ENCODE measurements at places on chromosomes 16 and 17.
A peak's percentile ranks its signal among the peaks of the same experiment; 100 is the strongest.

DNA sequence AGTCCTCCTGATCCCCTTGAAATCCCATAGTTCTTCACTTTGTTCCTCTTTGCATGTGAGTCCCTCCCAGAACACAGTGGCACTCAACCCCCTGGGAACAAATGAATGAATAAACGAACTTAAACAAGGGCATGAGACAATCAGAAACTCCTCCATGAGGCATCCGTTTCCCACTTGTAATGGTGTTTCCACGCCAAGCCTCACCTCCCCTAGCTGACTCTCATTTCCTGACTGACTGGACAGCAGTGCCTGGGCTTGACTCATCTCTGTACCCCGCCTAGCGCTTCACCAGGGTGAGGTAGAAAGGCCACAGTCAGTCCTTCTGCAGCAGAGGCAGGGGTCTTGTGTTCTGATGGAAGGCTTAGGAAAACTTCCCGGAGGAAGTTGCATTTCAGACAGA is 14.2 kb downstream of the KIF1C start:
- no peak for DNase-seq

DNA sequence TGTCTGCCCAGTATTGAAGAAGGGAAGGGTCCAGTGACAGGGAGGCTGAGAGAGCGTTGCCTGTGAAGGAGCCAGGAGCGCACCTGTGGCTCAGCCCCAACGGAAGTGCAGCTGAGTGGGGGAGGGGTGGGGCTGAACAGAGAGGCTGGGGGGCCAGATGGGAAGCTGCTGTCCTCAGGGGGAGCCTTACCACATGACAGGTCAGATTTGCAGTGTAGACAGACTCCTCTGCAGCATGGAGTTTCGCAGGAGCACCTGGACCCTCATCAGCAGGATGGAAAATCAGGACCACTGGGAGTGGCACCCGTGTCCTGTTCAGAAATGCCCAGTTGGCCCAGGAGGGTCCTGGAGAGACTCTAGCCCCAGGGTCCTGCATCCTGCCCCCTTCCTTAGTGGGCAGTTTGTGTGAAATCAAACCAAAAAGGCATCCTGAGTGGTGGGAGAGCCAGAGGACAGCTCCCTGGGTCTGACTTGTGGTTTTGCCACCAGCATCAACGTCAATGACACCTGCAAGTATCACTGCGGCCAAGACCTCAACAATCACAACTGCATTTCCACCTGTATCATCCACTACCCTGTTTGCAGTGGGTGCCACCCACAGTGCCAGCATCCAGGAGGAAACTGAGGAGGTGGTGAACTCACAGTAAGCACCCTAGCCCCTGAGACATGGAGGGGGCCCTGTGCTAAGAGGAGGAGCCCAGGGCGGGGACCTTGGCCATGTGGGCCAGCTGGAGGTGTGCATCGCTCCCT is 7.8 kb downstream of the CD300A start:
- peak; percentile 66 for DNase-seq

- peak; percentile 66 for DNase-seq
Observed at GRCh38 chr17:79832218-79833109, 6.8 kb downstream of the CBX4 start.

DNA sequence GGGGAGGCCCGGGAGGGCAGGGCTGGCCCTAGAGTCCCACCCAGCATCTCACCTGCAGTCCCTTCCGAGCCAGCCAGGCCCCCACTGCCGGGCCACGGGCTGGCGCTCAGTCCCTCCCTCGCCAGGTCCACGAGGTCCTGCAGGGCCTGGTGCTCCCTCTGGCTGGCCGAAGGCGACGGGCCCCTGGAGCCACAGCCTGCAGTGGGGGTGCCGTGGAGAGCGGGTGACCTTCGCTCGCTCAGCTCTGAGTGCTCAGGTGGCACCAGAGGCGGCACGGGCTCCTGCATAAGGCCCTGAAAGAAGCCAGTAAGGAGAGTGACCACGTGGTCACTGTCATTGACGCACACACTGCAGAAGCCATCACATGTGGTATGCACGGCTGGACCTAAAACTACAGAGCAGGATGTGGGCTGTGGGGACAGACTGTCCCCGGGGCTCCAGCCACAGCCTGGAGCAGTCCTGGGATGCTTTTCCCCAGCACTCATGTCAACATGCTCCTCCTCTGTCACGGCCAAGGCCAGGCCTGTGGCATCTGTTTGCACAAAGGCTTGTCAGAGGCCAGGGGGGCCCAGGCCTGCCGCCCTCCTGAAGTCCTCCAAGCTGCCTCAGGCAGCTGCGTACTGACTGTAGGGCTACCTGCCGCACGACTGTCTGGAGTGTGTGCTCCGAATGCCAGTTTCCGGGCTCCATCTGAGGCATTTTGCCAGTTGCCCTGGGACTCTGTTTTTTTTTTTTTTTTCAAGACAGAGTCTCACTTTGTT is 15.1 kb downstream of the SLX4 start:
- no peak for DNase-seq

DNA sequence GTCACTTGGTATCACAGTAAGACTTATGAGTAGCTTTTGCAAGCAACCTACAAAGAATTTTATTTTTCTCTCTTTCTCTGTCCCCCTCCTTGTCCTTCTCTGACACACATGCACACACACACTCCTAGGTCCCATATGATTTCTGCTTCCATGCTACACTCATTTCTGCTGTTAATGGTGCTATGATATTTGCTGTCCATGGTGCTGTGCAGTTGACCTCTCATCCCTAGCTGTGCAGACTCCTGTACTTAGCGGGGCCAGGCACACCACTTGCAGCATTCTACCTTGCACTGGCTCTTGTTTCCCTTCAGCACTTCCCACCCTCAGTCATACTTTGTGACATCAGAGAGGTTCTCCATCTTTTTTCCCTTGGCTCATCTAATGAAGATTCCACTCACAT is 158.9 kb upstream of the CNTNAP4 start:
- no peak for DNase-seq

GRCh38 chr17:31431098-31431851 is 39.8 kb downstream of the RAB11FIP4 start:
- no peak for DNase-seq

DNA sequence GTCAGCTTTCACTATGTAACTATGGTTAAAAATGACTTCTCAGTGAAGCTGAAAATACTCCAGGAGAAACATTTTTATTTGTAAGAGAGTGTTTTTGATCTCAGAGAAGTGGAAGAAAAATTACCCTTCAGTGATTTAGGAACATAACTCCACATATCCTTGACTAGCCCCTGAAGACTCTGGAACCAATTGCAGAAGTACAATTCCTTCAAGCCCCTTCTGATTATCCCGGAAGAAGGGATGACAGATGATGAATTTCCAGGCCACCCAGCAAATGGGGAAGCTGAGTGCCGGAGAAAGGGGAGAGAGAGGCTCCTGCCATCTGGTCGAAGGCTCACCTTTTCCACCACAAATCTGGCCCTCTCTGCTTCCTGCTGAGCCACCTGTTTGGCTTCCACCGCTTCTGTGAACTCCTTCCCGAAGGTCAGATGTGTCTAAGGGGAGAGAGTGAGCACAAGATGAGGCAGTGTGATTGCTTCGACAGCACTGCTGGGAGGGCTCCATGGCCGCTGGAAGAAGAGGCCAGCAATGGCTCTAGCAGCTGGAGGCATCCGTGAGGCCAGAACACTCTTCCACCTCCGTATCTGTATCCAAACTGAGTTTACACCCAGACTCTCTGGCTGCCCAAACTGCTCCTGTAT is 8.1 kb downstream of the PHB1 start:
- DNase-seq: no peak

- no peak for DNase-seq
Observed at GRCh38 chr17:79154446-79154845, 79.8 kb downstream of the ENGASE start.

DNA sequence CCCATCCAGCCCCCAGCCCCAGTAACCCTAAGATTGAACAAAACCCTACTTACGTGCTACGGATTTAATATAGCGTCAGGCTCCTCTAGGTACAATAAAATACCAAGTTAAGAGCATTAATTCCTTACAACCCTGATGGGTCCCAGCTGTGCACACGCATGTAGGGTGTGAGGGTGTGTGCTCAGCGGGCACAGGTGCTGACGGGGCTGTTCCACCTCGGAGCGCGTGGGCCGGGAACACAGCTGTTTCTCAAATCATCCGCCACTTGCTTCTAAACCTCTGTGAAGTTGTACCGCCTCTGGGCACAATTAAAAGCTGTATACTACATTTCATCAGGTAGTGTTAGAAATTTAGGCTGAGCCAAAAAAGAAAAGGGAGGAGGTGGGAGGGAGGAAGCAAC is 478.6 kb downstream of the MAF start:
- DNase-seq: no peak

DNA sequence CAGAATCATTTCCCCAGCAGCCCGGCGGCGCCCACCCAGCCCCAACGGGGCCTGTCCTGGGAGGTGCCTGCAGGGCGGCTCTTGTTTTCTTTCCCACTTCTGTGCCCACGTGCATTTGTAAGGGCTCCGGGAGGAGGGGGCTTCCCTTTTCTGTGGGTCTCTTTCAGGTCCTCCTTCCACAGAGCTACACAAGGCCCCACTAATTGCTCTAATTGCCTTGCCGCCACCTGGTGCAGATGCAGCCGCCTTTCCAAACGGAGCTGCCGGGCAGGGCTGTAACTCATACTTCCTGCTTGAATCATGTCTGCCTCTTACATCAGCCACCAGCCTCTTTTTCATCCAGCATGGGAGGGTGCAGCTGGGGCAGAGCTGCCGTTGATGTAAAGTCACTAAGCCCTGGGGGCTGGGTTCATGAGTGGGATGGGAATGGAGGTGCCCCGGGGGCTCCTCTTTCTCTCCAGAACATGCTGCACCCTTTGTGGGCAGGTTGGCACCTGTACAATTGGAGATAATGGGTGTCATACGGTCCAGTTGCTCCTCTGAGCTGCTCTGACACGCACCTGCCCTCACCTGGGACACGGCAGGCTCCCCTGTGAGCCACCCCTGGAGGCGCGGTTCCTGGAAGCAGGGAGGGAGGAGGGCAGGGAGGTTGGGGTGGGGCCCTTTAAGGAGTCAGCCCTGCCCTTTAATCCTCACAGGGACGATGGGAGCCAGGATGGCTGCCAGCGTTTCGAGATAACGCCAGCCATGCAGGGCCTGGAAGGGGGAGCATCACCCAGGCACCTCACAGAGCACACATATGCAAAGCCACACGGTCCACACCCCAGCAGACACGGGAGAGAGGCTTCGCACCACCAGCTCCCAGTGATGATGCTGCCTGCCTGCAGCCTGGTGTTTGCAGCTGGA is 41.1 kb upstream of the KLHDC4 start:
- peak; percentile 75 for DNase-seq

- no peak for DNase-seq
Observed at GRCh38 chr17:44314524-44314868, 6.1 kb downstream of the RUNDC3A start.

- no peak for DNase-seq
Observed at GRCh38 chr17:59406808-59407381, 75.4 kb downstream of the YPEL2 start.

GRCh38 chr16:71658771-71659170 is 32.8 kb downstream of the MARVELD3 start:
- DNase-seq: no peak

GRCh38 chr16:85984231-85984880 is 85.4 kb downstream of the IRF8 start:
- no peak for DNase-seq

GRCh38 chr16:19289811-19290485 is 4.4 kb downstream of the CLEC19A start:
- no peak for DNase-seq

GRCh38 chr17:5841862-5842261 is 228.3 kb upstream of the WSCD1 start:
- DNase-seq: no peak

- no peak for DNase-seq
Observed at GRCh38 chr16:62821824-62822223, 785.6 kb upstream of the CDH8 start.

- no peak for DNase-seq
Observed at GRCh38 chr16:72561-73548, at the start of gene RHBDF1. Gene RHBDF1, minus strand, starts transcription at chr16:72631. Its CDS starts 7,616 bp downstream, at chr16:65015.

DNA sequence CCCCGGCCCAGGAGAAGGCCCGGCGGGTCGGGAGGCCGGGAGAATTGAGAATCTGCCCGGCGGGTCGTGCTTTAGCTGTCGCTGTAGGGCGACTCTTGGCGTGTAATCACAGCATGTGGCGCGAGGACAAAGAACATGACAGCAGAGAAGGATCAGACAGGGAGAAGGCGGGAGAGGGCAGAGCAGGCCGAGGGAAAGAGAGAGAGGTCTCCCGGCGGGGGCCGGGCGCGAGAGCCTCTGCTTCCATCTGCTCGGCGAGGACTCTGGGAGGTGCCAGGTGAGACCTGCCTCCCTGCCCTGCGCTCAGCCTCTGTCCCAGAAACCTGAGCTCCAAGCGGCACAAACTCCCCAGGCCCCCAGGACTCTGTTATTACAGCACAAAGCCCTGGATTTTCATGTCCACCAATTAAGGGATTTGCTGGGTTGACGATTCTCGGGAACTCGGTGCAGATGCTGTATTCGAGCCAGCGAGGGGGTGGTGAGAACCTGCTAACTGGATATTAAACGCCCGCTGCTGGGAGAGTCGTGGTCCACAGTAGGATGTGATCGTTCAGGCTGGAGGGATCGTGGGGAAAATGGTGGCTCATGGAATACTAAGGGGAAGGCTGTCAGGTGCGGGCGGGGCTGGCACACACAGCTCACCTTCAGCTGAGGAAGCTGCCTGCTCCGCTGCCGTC is 172.0 kb upstream of the CIBAR2 start:
- no peak for DNase-seq

- no peak for DNase-seq
Observed at GRCh38 chr17:8100111-8100510, 12.6 kb upstream of the ALOX12B start.

DNA sequence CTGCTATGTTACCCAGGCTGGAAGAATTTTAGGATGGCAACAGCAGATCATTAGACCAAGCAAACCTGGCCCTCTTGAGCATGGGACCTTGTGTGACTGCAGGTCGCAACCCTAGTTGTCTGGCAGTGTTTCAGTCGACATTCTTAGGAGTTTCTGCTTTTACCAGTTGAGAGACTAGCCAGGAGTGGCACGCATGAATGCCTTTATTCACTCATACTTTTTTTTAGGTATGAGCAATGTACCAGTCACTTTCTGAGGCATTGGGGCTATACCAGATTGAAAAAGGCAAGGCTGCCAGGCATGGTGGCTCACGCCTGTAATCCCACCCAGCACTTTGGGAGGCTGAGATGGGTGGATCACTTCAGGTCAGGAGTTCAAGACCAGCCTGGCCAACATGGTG is 28.2 kb upstream of the HAS3 start:
- DNase-seq: no peak

DNA sequence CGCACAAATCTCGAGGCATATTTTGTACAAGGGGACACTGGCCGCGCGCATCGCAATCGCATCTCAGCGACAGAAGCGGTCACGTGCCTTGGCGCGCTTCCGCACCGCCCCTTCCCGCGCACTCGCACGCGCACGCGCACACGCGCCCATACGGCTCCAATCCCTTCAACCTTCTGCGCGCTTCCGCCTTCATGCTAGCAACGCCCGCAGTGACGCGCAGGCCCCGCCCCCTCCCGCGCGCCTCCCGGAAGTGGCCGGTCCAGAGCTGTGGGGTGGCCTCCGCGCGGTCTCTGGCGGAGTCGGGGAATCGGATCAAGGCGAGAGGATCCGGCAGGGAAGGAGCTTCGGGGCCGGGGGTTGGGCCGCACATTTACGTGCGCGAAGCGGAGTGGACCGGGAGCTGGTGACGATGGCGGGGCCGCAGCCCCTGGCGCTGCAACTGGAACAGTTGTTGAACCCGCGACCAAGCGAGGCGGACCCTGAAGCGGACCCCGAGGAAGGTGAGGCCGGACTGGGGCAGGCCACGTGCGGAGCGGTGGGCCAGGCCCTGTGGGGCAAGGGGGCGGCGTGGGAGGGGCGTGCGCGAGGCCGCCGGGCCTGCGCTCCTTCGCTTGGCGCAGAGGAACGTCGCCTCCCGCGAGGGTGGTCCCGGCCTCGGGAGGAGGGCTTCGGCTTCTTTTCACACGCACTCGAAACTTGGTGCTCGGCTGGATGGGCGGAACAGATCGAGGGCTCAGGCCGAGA is at the start of gene AATF:
TSS of gene AATF (plus strand) at position 238 of the 744 bp plus-strand sequence. CDS start at position 410, 172 bp downstream.
- DNase-seq: peak; percentile 94

- no peak for DNase-seq
Observed at GRCh38 chr17:80833952-80834892, 157.4 kb upstream of the CHMP6 start.
